Stimulated activated CD4-positive, alpha-beta T cell treated with anti-CD3 and anti-CD28 coated beads, Interleukin-2, amount 100 ng/mL, for 4 hours (primary cell): ENCODE measurements at places on chromosomes 13 and 19.

DNA sequence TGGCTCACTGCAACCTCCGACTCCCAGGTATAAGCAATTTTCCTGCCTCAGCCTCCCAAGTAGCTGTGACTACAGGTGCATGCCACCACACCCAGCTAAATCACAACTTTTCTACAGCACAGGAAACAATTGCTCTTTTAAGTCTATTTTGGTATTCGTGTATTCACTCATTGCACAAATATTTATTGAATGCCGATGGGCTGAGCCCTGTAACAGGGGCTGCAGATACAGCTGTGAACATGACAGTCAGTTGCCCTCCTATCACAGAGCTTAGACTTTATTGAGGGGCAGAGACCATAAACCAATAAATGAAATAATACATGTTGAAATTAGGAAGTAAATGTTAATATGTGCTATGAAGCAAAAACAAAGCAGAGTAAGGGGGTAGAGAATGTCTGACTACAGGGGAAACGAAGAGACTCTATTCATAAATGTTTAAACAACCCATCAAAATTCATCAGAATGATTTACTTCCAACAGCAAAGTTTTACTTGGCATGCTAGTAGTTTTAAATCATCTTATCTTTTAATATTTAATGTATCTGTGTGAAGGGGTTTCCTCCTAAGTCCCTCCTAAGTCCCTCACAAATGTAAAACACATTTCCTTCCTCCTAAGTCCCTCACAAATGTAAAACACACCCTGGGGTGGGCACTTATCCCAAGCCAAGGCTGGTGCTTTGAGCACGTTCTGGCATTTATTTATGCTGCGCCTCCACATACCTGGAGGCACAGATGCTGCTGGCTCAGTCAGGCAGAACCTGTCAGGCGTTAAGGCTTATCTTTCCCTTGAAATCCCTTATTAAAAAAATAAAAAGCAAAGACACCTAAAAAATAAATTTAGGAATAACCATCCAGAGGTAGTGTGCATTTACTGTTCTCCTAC lies 140.8 kb downstream of the MIPEP start:
- DNase-seq = no peak

DNA sequence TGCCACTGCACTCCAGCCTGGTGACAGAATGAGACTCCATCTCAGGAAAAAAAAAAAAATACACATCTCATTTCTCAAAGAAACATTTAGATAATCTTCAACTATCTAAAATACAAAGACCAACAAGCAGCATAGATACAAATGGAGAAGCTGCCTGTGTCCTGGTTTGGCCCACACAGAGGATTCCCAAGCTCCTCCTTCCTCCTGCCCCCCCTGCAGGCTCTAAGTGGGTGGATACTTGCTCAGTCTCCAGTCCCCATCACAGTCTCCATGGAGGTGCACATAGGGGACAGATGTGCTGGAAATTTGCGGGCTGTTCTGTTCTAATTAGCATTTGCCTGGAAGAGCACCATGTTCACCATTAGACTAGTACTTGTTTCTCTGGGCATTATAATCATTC lies 59.9 kb downstream of the ABCC4 start:
- no peak for DNase-seq

DNA sequence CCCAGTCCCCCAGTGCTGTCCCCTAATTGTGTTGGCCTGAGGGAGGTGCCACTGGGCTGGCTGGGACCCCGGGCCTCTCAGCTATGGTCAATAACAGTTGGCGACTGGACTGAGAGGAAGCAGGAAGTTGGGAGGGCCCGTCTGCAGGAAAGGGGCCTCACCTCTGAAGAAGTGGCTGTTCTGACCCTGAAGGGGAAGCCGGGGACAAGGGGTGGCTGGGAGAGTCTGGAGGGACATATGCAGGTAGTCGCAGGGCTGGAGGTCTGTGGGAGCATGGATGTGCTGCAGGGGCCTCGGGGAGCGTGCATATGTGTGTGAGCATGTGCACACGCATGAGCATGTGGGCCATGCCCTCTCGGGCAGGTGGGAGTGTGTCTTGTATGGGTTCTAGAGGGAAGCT lies 5.9 kb downstream of the PKN1 start:
- DNase-seq = no peak

DNA sequence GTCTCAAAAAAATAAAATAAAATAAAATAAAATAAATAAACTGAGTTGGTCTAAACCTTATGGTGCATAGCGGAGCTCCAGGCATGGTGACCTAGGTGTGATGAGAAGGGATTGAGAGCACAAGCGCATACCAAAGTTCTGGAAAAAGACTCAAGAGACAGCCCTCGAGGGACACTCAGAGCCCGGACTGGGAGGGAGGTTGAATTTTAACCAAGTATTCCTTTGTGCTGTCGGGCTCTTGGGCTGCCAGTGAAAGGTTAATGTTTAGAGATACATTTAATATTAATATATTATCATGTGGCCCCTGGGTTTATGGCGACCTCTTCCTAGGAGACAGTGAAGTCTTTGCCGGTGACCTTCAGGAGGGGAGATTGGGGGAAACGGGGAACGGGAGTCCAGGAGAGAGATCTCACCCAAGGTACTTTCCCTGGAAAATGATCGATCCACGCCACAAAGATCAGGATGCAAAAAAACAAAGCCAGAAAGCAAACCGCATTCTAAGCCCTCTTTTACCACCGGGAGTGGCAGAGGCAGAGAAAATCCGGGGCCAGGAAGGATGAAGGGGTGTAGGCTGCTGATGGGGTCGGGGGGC lies 1.6 kb downstream of the FUT6 start:
- DNase-seq = no peak

DNA sequence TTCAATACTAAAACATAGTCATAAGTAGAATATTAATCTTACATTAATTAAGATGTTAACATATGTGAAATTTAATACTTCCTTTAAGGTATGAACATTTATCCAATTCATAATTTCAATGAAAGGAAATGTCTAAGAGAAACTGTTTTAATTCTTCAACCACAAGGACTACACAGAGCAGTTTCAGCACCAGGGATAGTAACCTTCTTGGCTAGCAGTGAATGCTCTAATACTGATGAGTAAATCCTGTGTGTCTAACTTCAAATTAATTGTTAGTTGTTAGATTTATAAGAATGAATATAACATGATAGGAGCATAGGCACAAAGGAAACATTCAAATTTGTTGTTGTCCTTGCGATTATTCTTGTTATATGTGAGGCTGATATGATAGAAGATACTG lies 15.6 kb upstream of the NBEA start:
- DNase-seq = no peak

GRCh38 chr13:88031980-88032559 lies 360.9 kb downstream of the SLITRK5 start:
- no peak for DNase-seq

- no peak for DNase-seq
These were observed 294.0 kb downstream of the RBM26 start for GRCh38 chr13:79112016-79112415.

- DNase-seq = no peak
These were observed 29.4 kb upstream of the PTPRS start for GRCh38 chr19:5369962-5370367.

DNA sequence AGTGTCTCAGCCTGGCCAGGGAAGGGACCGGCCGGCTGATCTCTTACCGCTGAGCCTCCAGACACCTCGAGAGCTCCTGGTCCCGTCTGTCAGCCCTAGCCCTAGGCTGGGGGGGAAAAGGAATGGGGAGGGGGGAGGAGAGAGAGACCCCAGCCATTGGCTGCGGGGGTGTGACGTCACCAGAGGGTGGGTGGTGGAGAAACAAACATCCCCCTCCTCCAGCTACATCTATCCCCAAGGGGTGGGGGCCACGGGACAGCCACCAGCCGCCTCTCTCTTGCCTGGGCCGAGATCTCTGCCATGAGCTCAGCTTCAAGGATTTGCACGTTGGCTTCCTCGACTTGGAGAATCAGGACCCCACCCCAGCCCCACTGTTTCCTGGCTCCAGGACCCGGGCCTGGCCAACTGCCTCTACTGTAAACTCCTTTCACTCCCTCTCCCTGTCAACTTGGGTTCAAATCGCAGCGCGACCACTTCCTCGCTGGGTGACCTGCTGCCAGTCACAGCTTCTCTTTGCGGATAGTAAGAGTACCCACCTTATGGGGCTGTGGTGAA lies at the start of gene PRX:
Gene PRX (minus strand): TSS at position 88 of the 555 bp plus-strand sequence. CDS start 5,446 bp downstream, outside the sequence.
- DNase-seq = no peak

DNA sequence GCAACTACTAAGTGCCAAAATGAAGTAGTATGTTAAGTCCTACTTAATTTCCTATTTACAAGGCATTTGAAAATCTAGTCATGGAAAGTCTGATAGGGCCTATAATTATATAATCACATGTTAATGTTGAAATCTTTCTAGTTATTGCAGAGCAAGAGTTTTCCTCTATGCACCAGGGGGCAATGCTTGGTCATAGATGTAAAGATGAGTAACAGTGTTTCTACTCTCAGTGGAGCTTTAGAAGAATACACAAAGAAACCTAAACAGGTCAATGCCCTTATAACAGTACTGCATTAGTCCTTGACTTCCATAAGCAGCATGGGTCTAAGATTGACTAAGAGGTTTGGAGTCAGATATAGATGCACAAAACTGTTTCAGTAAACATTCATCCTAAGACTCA lies 218.7 kb downstream of the KCTD12 start:
- peak; percentile 6 for DNase-seq

- DNase-seq = no peak
These were observed 314.8 kb downstream of the PCDH17 start for GRCh38 chr13:57946361-57946760.

- DNase-seq = no peak
These were observed 1.4 kb downstream of the SPIB start for GRCh38 chr19:50420127-50420526.

- no peak for DNase-seq
These were observed 69.8 kb downstream of the OLFM4 start for GRCh38 chr13:53098455-53098854.

GRCh38 chr13:70310396-70311119 lies 202.3 kb upstream of the KLHL1 start:
- DNase-seq = no peak

DNA sequence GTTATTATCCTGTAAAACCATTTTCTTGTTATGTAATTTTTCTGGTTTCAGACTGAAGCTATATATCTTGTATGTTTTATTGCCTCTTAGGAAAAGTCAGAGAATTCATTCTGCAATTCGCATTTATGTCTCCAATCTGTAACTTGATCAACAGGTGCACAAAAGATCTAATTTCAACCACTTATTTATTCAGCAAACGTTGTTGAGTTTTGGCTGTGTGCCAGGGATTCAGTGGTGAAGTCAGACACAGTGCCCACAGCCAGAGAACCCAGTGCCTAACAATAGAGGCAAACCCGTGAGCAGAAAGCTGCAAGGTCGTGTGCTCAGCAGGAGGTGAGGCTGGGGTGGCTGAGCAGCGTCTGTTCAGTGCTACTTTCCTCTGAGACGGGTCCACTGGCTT lies 119.5 kb upstream of the MCF2L start:
- no peak for DNase-seq

DNA sequence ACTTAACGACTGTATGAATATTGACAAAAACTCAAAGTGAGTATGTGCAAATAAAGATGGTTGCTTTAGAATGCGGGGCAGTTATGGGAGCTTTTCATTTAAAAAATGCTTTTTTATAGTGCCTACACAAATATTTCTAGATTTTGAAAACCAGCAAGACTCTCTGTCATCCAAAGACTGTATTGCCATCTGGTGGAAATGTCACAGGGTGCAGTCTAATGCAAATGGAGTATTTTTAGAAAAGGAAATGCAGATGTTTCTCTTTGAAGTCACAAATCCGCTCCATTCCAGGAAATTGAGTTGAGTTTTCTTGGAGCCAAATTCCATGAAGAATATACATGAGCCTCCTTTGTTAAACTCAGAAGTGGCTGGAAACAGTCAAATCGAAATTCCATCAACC lies 2.3 kb upstream of the C1QTNF9B start:
- DNase-seq = peak; percentile 13

DNA sequence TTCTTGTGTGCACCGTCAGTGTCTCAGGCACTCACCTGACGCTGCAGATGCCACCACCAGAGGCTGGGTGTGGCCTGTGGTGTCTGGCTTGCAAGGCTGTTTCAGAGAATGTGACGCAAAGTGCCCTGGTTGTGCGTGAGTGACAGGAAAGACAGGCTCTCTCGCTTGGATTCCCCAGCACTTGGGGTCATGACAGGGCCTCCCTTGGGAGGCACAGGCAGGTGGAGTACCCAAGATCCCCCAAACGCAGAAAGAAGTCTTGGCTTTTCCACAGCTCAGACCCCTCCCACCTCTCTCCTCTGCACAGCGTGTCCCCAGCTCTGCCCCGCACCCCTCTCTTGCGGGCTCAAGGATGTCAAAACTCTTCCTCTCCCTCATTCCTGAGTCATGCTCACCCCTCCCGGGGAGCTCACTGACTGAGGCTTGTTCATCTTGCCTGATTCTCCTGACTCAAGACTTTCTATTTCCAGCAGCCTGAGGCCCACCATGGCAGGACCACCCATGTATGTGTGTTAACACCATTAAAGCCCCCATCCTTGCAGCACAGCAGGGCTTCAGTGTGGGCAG lies 21.0 kb downstream of the DHX34 start:
- no peak for DNase-seq

DNA sequence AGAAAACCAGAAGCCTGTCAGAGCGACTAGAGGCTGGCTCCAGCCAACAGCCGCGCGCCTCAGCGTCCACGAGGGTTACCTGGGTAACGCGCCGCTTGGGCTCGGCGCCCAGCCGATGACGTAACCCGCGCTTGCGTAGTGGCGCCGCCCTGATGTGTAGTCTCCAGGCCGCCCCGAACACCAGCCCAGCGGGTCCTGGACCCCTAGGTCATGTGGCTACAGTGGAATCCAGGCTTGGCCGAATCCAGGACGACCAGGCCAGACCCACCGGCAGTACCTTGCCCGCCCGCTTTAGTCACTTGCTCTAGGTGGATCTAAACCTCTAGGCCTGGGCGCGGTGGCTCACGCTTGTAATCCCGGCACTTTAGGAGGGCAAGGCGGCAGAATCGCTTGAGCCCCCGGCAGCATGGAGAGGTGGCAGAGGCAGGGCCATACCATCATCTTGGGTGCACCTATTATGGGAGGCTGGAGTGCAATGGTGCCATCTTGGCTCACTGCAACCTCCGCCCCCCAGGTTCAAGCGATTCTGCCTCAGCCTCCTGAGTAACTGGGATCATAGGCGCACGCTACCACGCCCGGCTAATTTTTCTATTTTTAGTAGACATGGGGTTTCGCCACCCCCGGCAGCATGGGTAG lies 7.2 kb upstream of the ZNF606 start:
- DNase-seq = peak; percentile 23

DNA sequence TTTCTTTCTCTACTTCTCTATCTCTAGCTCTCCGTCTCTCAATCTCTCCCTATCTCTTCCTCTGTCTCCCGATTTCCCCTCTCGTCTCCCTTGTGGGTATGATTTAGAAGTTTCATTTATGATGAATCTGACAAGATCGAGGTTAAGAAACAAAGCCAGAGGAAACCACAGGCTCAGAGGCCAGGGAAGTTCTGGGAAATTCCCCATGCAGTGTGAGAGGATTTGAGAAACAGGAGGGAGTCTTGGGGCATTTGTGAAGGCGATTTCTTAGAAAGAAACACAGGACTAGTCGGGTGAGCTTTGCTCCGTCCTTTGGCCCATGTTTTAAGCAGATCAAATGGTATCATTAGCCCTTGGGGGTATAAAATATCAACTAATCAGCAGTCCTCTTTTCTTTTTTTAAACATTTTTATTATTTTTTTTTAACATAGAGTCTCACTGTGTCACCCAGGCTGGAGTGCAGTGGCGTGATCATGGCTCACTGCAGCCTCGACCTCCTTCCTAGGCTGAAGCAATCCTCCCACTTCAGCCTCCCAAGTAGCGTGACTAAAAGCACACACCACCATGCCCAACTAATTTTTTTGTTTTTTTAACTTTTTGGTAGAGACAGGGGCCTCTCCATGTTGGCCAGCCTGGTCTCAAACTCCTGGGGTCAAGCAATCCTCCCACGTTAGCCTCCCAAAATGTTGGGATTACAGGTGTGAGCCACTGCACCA lies 25.8 kb downstream of the TNFSF9 start:
- DNase-seq = no peak
